ENCODE measurements at places on chromosomes 13 and 19.

- no peak for DNase-seq
These were observed 110.4 kb upstream of the KL start for GRCh38 chr13:32905864-32906180.

GRCh38 chr13:101230271-101230890, 185.9 kb downstream of the NALCN start:
- no peak for DNase-seq

GRCh38 chr13:91882918-91883317, 484.5 kb downstream of the GPC5 start:
- no peak for DNase-seq

GRCh38 chr19:48630296-48631063, 6.7 kb downstream of the DBP start:
- no peak for DNase-seq

GRCh38 chr13:54091884-54092283, 1063.3 kb downstream of the OLFM4 start:
- no peak for DNase-seq

DNA sequence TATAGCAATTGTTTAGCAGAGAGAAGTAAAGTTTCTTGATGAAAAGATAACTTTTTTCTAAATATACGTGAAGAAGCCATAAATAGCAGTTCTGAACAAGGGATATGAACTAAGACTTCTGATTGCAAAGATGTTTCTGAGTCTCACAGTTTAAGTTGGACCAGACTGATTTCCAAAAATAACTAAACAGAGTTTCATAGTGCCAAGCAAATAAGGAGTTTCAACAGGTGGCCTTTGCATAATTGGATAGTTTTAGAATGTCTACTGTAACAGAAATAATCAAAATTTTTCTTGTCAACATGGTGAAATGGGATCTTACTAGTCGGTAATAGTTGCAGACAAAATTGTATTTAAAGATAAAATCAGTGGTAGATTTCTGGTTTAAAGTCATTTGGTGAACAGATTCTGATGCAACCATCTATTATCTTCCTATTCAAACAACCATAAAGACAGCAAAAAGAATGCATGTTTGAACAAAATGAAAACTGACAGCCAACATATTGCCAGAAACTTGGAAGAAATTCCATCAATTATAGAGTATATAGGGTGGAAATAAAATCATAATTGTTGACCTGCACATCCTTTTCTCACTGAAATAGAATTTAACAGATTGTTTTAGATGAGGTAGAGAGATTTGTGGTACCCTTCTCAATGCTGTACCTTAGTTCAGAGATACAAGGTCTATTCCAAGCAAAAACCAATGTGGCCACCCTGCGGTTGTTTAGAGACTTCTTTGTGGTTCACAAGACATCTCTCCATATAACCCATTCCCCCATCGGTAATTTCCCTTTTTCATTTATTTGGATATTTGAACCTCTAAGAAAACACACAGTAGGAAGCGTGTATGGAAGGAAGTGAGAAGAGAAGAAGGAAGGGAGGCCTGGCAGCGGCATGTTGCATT, 275.3 kb downstream of the COG6 start:
- DNase-seq, result no peak
